Activated naive CD8-positive, alpha-beta T cell treated with anti-CD3 and anti-CD28 coated beads, Interleukin-2, amount 50 U/mL, for 24 hours (primary cell): ENCODE measurements at places on chromosomes 7 and 10.

- no peaks in the 10 kb centered on the region for H3K27me3 ChIP-seq
- no peaks in the 10 kb centered on the region for H3K36me3 ChIP-seq
- peaks cover 19% of the 10 kb centered on the region for H3K4me1 ChIP-seq
- H3K4me3 ChIP-seq = no peak overlapping the region
- H3K27ac ChIP-seq = no peak overlapping the region
These were observed 493.5 kb downstream of the DNAJB6 start for GRCh38 chr7:157830331-157830730.

DNA sequence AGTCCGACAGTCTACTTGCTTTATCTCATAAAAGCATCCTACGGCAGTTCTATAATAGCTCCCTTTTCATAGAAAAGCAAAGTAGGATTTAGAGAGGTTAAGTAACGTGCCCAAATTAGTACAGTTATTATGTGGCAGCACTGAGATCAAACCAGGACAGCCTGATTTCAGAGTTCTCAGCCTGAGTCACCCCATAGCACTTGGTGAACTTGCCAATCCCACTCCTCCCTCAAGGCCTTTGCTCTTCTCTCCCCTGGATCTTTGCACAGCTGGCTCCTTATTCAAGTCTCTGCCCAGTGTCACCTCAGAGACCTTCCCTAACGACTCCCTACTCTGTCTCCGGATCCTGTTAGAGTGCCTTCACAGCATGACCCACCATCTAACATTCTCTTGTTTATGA is 438.0 kb upstream of the NFE2L3 start:
- no peaks in the 10 kb centered on the region for H3K36me3 ChIP-seq
- DNase-seq = no peak
- no peak overlapping the region for H3K4me3 ChIP-seq
- no peak overlapping the region for H3K27ac ChIP-seq
- H3K27me3 ChIP-seq = peaks cover 13% of the 10 kb centered on the region
- no peaks in the 10 kb centered on the region for H3K4me1 ChIP-seq

GRCh38 chr7:80303315-80303714 is 168.7 kb downstream of the GNAI1 start:
- no peak for DNase-seq
- no peaks in the 10 kb centered on the region for H3K4me1 ChIP-seq
- H3K27ac ChIP-seq = no peak overlapping the region
- no peak overlapping the region for H3K4me3 ChIP-seq
- H3K36me3 ChIP-seq = no peaks in the 10 kb centered on the region

- H3K4me3 ChIP-seq = no peak overlapping the region
- DNase-seq = no peak
- H3K27me3 ChIP-seq = peaks cover 5% of the 10 kb centered on the region
- no peaks in the 10 kb centered on the region for H3K36me3 ChIP-seq
These were observed 11.3 kb upstream of the RHOBTB1 start for GRCh38 chr10:60955316-60955715.

DNA sequence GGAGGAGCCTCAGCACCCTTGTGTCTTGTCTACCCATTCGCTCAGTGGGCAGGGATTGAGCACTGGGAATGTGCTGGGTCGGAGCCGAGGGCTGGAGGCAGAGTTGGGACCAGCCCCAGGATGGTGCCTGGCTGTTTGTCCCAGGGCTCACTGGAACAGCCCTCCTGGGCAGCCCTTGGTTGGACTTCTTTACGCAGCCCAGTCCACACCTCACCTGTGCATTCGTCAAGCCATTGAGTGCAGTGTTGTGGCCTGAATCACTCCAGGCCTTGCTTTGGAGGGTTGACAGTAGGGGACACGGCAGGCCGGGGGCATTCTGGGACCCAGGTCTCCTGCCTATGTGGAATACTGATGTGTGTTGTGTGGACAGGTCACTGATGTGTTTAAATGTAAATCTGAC is 229.6 kb downstream of the MGMT start:
- DNase-seq = no peak
- H3K27ac ChIP-seq = no peak overlapping the region
- H3K4me1 ChIP-seq = no peaks in the 10 kb centered on the region
- H3K36me3 ChIP-seq = no peaks in the 10 kb centered on the region

- DNase-seq = no peak
- H3K27ac ChIP-seq = no peak overlapping the region
- H3K36me3 ChIP-seq = no peaks in the 10 kb centered on the region
- no peak overlapping the region for H3K4me3 ChIP-seq
- H3K27me3 ChIP-seq = no peaks in the 10 kb centered on the region
These were observed 560 bp downstream of the CPA4 start for GRCh38 chr7:130293521-130293920.

GRCh38 chr7:70325509-70326101 is 727.3 kb downstream of the AUTS2 start:
- no peaks in the 10 kb centered on the region for H3K4me1 ChIP-seq
- no peak for DNase-seq
- H3K27ac ChIP-seq = no peak overlapping the region
- no peaks in the 10 kb centered on the region for H3K27me3 ChIP-seq
- no peaks in the 10 kb centered on the region for H3K36me3 ChIP-seq
- H3K4me3 ChIP-seq = no peak overlapping the region

DNA sequence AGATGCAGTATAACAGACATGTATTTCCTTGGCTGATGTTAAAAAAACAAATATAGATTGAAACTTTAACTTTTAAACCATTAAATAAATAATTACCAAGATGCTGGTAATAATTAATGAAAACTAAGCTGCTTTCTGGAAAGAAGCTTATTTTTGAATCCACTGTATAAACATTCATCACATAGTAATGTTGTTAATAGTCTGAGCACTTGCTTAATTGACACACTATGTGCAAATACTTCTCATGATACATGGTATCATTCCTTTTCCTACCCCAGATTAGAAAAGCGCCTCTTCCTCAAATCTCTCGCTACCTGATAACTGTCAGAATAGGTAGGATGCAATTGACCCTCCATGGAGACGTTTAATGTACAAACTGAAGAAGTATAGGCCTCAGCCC is 15.0 kb upstream of the COL28A1 start:
- no peaks in the 10 kb centered on the region for H3K27me3 ChIP-seq
- no peaks in the 10 kb centered on the region for H3K4me1 ChIP-seq
- H3K27ac ChIP-seq = no peak overlapping the region
- no peak overlapping the region for H3K4me3 ChIP-seq
- no peaks in the 10 kb centered on the region for H3K36me3 ChIP-seq
- DNase-seq = no peak

GRCh38 chr7:139871331-139871730 is 42.3 kb downstream of the TBXAS1 start:
- no peak overlapping the region for H3K4me3 ChIP-seq
- no peaks in the 10 kb centered on the region for H3K36me3 ChIP-seq
- H3K4me1 ChIP-seq = no peaks in the 10 kb centered on the region
- DNase-seq = no peak

DNA sequence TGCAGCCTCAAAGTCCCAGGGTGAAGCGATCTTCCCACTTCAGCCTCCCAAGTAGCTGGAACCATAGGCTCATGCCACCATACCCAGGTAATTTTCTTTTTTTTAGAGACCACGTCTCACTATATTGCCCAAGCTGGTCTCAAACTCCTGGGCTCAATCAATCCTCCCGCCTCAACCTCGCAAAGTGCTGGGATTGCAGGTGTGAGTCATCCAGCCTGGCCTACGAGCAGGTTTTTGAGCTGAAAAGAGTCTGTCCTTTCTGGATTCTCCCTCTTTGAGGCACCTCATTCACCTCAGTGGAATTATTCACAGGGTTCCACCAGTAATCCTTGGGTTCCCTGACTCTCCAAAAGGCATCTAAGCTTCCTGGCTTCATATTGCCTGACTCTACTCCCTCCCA is 7.6 kb upstream of the LEP start:
- no peak overlapping the region for H3K4me3 ChIP-seq
- H3K27ac ChIP-seq = no peak overlapping the region
- peaks cover 11% of the 10 kb centered on the region for H3K4me1 ChIP-seq
